ENCODE measurements at places on chromosomes 3 and 15.
A peak's percentile ranks its signal among the peaks of the same experiment; 100 is the strongest.

GRCh38 chr15:73357999-73358665 lies 10.6 kb downstream of the HCN4 start:
- DNase-seq: peak; percentile 22

DNA sequence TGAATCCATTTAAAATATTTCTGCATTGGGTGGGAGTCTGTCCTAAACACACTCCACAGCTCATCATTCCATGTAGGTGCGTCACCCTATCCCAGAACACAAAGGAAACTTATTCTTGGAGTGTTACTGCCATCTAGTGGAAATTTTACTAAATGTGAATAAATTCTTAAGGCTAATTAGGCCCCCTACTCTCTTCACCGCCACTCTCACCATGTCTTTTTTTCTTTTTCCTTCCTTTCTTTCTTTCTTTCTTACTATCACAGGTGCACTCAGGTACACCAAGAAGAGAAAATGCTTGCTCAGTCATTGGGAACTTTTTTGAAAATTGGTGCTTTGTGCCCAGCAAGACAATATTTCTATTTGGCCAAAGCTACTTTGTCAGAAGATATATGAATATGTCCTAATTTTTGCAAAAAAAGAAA lies 26.4 kb upstream of the ATP8B4 start:
- peak; percentile 57 for DNase-seq

GRCh38 chr3:179852142-179852905 lies 184.4 kb downstream of the PEX5L start:
- DNase-seq: no peak

DNA sequence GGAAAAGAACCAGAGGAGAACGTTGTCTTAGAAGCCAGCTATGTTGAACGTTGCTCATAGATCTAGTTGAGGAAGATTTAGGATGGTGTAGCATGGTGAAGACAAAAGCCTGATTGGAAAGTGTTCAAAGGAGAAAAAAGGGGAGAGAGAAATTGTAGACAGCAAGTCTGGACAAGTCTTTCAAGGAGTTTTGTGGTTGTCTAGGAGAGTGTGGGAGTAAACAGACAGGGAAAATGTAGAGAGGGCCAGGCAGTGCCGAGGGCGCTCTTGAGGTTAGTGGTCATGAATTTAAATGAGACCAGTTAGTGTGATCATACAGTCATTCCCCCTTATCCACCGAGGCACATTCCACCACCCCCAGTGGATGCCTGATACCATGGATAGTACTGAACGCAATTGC lies 167.5 kb upstream of the IL12A start:
- no peak for DNase-seq

- DNase-seq: no peak
These were observed 236.9 kb downstream of the CADPS start for GRCh38 chr3:62638316-62638715.

GRCh38 chr3:184168363-184169120 lies 6.1 kb upstream of the AP2M1 start:
- no peak for DNase-seq

- no peak for DNase-seq
These were observed 3.3 kb downstream of the FETUB start for GRCh38 chr3:186643493-186643892.

DNA sequence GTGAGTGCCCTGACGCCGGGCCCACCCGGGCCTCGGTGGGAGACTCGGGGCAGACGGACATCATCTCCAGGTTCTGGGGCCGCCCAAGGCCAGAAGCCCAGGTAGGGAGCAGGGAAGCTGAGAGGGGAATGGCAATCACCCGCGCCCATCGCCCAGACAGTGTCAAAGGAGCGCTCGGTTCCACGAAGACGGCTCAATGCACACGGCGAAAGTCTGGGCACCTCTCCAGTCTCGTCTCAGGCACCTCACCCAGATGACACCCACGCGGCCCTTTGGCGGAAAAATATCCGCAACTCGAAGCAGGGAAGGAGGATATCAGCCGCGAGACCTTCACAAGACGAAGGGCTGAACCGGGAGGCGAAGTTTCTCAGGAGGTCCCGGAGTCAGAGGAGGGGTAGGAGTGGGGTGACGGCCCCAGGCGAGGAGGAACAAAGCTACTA lies 916 bp downstream of the IL17RD start:
- DNase-seq: no peak
